ENCODE measurements at places on chromosomes 7 and 10. TPM values are rescaled to one million over a fixed set of nuclear protein-coding genes. Genes with fewer than 3 reads are reported as not detected.

DNA sequence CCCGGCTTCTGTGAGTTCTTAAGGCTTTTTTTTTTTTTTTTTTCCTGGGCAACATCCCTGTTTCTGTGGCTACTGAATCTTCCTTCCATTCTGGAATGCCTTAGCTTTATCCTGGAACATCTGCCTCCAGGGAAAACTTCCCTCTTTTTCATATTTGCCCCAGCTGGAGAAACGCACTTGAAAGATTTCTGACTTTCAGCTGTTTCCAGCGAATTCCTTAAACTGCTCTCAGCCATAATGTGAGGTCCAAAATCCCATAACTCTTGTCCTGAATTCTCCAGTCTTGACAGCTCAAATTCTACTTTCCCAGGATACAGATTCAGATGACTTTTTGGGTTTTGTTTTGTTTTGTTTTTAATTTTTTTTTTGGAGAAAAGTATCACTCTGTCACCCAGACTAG lies 263.6 kb upstream of the AUTS2 start:
- no peak overlapping the region for H3K27ac ChIP-seq
- no peaks in the 10 kb centered on the region for H3K4me1 ChIP-seq
- DNase-seq, result no peak
- H3K4me3 ChIP-seq, result no peak overlapping the region
- H3K27me3 ChIP-seq, result no peaks in the 10 kb centered on the region

DNA sequence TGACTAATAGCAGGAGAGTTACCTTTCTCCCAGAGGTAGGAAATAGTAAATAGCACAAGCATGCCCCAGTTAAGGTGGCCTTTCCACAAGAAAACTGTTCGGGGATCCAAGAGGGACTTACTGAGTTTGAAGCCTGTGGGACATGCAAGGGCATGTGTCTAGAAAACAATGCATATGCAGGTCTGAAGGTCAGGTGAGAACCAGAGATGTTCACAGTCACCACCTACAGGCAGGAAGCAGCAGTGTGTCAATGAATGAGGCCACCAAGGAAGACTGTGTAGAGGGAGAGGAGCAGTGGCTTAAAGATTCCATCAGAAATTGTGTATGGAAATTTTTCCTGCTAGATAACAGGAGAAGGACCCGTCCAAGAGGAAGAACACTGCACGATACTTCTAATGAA lies 66.0 kb downstream of the CALD1 start:
- no peaks in the 10 kb centered on the region for H3K36me3 ChIP-seq
- no peaks in the 10 kb centered on the region for H3K27me3 ChIP-seq
- H3K4me1 ChIP-seq, result peaks cover 4% of the 10 kb centered on the region
- no peak overlapping the region for H3K4me3 ChIP-seq
- DNase-seq, result no peak
- H3K27ac ChIP-seq, result no peak overlapping the region

DNA sequence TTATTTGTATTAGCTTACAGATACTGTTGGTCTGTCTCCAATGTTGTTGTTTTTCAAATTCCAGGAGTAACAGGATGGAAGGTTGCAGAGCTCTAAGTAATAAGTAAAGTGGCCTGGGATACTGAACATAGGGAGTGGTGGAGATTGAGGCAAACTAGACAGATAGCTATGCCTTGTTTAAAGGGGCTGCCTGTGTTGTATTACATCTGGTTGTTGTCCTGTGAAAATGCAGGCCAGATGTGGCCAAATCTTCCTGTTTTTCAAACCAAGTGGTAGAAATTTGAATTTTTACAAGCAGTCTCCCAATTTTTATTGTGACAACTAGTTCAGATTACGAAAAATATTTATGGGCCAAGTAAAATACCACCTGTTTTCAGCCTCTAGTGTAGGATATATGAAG lies 33.5 kb downstream of the BICC1 start:
- H3K27ac ChIP-seq, result no peak overlapping the region
- H3K4me1 ChIP-seq, result no peaks in the 10 kb centered on the region
- no peak for DNase-seq
- H3K36me3 ChIP-seq, result no peaks in the 10 kb centered on the region
- H3K4me3 ChIP-seq, result no peak overlapping the region

DNA sequence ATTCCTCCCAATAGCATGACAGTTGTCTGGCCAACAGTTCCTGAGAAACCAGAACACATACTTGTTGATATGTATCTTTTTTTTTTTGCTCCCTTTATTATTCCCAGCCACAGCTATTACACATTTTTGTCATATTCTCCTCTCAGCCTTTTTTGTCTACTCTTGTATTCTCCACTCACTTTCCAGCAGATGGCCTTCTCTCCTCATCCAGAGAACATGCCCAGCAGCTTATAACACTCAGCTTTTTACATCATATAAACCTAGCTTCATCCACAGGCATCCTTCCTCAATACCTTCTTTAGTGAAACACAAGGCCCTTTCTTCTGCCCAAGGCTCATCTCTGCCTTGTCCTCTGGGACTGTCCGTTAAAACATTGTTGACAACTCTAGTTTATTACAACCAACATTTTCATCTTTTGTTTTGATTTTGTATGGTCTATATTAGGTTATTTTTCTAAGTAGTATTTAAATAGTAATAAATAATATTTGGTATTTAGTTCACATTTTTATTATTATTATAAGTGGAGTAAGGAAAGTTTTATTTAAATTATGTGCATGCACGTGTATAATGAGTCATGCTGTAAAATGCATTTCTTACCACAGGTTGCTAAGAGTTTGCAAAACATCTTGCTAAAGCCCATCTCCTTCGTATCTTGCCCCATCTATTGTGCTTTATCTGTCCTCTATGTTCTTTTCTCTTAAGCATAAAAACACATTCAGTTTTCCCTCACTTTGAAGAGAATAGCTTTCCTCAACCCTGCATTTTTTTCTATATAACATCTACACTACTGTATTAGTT lies 101.5 kb downstream of the ORC5 start:
- H3K4me3 ChIP-seq, result no peak overlapping the region
- no peaks in the 10 kb centered on the region for H3K36me3 ChIP-seq
- DNase-seq, result no peak
- H3K4me1 ChIP-seq, result no peaks in the 10 kb centered on the region
- H3K27me3 ChIP-seq, result peaks cover 10% of the 10 kb centered on the region

Gene SOSTDC1
- total RNA-seq, result not detected
